ENCODE measurements at places on chromosomes 11 and 22. TPM values are rescaled to one million over a fixed set of nuclear protein-coding genes. Genes with fewer than 3 reads are reported as not detected.

GRCh38 chr11:64260147-64260708 lies 8.9 kb downstream of the PLCB3 start:
- DNase-seq, result no peak

- DNase-seq, result no peak
Observed at GRCh38 chr11:112997857-112998466, 36.7 kb downstream of the NCAM1 start.

DNA sequence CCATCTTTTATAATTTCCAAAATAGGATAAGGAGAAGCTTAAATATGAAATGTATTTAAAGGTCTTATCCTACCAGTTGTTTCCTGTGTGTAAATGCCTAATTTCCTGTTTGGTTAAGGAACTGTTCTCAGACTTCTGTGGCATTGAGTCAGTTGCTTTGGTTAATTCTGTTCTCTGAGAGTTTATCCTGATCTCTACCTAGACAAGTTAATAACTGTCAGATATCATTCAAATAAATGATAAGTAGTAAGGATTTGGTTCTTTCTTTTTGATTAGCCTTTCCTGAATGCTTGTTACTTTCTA lies 39.5 kb downstream of the CTNND1 start:
- no peak for DNase-seq

- no peak for DNase-seq
Observed at GRCh38 chr11:13421561-13421960, 41.5 kb downstream of the BTBD10 start.

GRCh38 chr11:72522186-72522585 lies 87.9 kb upstream of the CLPB start:
- DNase-seq, result no peak

GRCh38 chr11:64754124-64754918 lies 5.5 kb downstream of the PYGM start:
- no peak for DNase-seq

- DNase-seq, result no peak
Observed at GRCh38 chr22:37100589-37101127, 8.9 kb downstream of the TMPRSS6 start.

GRCh38 chr11:126007238-126007637 lies 55.4 kb downstream of the CDON start:
- DNase-seq, result no peak

DNA sequence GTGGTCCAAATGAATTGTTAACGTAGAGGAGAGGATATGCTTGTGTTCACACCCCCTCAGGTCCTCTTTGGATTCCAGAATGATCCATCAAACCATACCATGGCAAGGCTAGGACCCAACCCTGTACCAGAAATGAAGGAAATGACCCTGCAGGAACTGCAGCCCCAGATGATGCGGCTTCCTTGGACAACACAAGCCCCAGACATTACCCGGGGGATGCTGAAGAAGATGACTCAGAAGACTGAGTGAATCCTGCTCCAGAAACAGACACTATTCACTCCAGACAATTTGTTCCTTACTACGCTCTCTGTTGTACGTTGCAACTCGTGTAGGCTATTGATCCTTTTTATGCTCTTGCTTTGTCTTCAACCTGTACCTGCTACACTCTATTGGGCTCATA lies 15.2 kb upstream of the MTMR2 start:
- no peak for DNase-seq

DNA sequence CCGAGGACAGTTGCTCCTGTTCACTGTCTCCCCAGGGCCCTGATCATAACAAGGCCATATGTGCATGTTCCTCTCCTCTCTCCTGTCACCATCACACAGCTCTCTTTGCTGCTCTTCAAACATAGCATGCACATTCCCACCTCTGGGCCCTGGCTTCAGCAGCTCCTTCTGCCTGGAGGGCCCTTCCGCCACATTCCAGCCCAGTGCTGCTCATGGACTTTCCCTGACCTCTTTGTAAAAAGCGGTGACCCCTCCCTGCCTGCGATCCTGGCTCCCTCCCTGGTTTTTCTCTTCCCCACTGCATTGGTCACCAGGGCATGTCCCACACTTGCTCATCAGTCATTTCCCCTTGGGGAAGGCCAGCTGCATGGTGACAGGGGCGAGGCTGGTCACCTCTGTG lies 98.2 kb downstream of the MYO18B start:
- DNase-seq, result no peak

DNA sequence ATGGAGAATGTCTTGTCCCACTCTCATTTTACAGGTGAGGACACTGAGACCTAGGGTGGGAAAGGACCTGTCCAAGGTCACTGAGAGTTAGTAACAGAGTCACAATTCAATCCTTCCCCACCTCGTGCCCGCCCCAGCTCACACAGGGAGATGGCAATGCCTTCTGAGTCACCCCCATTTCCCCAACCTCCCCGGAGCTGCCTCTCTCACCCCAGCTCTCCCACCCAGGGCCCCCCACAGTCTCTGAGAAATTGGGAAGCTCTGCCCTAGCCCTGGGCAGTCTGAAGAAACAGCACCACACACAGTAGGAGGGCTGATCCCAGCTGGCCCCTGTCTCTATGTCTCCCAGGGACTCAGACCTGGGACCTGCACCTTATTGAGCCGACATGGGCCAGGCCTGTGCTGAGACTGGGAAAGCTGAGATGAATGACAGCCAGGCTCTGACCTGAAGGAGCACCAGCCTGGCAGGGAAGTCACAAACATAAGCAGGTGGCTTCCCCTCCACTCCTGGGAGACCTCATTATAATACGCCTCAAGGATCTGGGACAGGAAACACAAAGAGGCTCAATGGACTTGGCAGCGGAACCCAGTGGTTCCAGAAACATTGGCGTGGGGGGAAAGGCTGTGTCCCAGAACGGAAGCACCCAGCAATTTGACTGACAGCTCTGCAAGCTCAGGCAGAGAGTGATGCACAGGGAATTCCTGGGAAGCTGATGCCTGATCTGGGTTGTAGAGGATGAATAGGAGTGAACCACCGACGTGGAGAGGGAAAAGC lies 51.0 kb downstream of the CD6 start:
- no peak for DNase-seq

DNA sequence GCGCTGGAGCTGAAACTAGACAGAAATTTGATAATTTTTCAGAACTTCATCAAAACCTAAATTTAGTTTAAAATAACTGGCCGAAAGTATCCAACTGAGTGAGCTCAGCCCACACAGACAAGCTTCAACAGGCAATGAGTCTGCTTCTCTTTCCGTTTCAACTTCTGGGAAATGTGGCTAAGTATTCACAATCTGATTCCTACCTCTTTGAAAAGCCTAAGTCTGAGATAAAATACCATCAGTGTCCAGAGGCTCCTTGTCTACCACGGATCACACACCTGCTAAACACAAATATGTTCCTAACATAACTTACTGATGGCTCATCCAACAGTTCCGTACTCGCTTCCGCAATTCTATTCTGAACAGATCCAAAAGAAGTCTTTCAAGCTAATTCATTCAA lies 8.5 kb downstream of the SIK3 start:
- no peak for DNase-seq

GRCh38 chr11:1938343-1939005 lies 8.7 kb upstream of the MRPL23 start:
- peak; percentile 45 for DNase-seq

GRCh38 chr11:76655501-76656049 lies 15.0 kb downstream of the LRRC32 start:
- no peak for DNase-seq

GRCh38 chr11:23124249-23124648 lies 264.0 kb upstream of the CCDC179 start:
- no peak for DNase-seq

GRCh38 chr11:19084661-19085315 lies 24.3 kb upstream of the MRGPRX2 start:
- no peak for DNase-seq

- DNase-seq, result no peak
Observed at GRCh38 chr22:29574762-29575450, 6.0 kb downstream of the NIPSNAP1 start.

The PDGFD gene
- total RNA-seq, result 3.8 TPM

The ZBTB16 gene
- 0.25 TPM for total RNA-seq

The POLR2F gene
- 160 TPM for total RNA-seq

The OR8D4 gene
- total RNA-seq, result not detected

All from H1 (cell line).